GM23248 (cell line): ENCODE measurements at places on chromosomes 6 and 20. TPM values are rescaled to one million over a fixed set of nuclear protein-coding genes. Genes with fewer than 3 reads are reported as not detected.

The PNPLA1 gene
- not detected in 2 replicates for total RNA-seq

DNA sequence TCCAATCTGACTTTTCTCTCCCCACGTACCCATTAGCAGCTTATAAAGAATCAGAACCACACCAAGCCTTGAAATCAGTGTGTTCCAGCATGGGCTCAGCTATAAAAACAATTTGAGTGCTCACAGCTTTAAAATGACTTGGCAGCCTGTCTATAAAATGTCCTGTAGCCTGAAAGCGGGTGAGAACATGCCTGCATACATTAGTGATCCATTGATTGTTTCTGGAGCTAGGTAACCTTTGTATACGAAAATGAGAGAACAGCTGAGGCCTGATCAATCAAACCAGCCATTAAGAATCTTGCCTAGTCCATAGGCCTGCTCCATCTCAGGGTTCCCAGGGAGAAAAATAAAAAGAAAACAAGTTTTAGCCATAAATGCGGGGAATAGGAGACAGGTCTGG, 245.8 kb upstream of the SULF2 start:
- DNase-seq = no peak

DNA sequence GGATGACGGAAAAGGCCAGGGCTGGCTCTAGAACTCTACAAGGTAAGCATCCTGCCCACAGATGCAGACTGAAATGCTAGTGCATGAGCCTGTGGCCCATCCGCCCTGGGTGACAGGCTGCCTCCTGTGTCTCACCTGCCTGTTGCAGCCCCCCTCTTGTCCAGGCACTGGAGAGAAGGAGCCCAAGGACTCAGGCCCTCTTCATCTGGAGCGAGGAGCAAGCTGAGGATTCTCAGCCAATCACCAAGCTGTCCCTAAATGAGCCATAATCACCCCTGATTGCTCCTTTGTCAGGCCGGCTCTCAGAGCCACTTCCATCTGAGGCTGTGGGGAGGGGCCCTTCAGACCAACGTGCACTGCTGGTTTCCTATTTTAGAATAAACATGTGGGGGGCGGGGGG, 10.0 kb upstream of the SLC32A1 start:
- no peak for DNase-seq

DNA sequence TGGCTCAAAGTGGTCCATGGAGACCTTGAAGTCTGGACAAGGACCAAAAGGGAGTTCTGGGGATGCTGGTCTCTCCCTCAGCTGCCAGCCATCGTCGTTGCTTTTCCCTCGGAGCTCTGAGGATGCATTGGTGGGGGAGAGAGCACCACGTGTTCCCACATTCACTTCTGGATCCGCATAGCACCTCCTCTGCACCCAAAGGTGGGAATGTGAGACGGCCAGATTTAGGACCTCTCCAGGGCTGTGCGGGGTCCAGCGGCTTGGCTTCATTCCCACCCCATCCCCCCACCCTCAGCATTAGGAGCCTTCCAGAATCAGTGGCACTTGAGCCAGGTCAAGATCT, 1.1 kb downstream of the EPB41L1 start:
- DNase-seq = no peak

GRCh38 chr20:4780245-4780644, 58.5 kb downstream of the PRND start:
- no peak for DNase-seq

The TREM1 gene
- total RNA-seq = not detected in 2 replicates

DNA sequence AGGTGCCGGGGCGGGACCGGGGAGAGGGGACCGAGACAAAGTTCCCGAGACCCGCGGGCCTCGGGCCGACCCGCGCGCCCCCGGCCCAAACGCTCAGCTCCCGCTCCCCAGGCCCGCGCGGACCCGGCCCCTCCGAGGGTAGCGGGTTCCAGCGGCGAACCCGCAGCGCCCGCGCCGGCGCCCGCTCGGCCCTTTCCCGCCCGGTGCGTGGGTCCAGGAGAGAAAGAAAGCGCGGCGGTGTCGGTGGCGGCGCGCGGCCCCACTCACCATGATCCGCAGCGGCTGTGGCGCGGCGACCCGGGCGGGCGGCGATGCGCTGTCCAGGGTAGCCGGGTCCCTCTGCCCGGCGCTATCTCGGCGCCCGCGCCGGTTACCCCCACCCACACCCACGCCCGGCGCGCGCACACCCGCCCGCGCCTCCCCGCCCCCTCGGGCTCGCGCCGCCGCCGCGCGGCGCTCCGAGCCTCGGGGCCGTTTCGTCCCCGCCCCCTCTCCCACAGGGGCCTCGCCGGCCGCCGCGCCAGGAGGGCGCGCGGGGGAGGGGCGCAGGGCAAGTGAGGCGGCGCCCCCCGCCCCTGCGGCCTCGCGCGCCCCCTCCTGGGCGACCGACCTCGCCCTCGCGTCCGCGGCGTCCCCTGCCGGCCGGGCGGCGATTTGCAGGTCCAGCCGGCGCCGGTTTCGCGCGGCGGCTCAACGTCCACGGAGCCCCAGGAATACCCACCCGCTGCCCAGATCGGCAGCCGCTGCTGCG, at the start of gene ELOVL2:
ELOVL2 (minus strand) TSS at position 345 of the 751 bp plus-strand sequence; CDS start at position 270, 75 bp downstream.
- peak; percentile 74 for DNase-seq
